T-cell (primary cell): ENCODE measurements at places on chromosomes 12 and 14. TPM values are rescaled to one million over a fixed set of nuclear protein-coding genes. Genes with fewer than 3 reads are reported as not detected.

DNA sequence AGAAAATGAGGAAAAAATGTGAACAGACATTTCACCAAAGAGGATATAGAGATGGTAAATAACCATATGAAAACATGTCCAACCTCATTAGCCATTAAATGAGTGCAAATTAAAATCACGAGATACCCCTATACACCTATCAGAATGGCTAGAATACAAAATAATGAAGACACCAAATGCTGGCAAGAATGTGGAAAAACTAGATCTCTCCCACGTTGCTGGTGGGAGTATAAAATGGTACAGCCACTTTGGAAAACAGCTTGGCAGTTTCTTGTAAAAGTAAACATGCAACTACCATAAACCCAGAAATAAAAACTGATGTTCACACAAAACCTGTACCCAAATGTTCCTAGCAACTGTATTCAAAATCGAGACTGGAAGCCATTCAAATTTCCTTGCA, 38.3 kb upstream of the TCL1B start:
- no peak for DNase-seq

- DNase-seq: no peak
Measured at GRCh38 chr14:53793790-53794505, 162.7 kb downstream of the BMP4 start.

Gene AQP6
- total RNA-seq: not detected

Gene ANKS1B
- total RNA-seq: 0.18 TPM

Gene PLEKHG7
- 0.13 TPM for total RNA-seq

Gene TIGAR
- 9.5 TPM for total RNA-seq

Gene RPS6KL1
- 15.3 TPM for total RNA-seq
